ENCODE measurements at places on chromosomes 3 and 15.
A peak's percentile ranks its signal among the peaks of the same experiment; 100 is the strongest.

DNA sequence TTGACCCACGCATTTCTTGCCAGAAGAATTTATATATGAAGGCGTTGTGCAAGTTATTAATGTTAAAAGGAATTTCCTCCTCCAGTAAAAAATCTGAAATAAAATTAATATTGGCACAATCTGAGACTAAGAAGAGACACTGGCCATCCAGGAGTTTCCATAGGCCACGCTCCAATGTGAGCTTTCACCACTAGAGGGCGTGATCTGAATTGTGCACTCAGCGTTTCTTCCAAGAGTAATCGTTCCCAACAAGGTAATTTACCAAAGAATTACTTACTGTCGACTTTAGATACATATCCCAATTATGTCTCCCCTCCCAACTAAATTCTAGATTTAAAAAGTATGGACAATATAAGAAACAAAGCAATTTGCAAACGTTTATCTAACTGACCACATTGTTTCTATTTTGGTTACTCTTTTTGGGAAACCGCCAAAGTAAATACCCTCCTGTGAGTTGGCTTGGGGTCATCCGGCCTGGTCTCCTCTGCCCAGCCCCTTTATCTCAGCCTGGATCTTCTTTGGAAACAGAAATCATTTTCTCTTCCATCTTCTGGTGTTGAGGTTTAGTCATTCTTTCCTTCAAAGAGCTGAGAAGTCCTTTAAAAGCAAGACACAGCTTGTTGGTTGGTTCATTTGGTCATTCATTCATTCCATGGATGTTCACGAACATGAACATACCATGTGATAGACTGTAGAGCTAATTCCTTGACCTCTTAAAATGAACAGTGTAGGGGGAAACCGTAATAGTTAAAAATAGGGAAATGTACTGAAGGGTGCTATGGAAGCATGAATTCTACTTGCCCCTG, 26.2 kb downstream of the POLR2M start:
- peak; percentile 17 for DNase-seq

- no peak for DNase-seq
Observed at GRCh38 chr3:57949785-57950615, 58.2 kb upstream of the FLNB start.

DNA sequence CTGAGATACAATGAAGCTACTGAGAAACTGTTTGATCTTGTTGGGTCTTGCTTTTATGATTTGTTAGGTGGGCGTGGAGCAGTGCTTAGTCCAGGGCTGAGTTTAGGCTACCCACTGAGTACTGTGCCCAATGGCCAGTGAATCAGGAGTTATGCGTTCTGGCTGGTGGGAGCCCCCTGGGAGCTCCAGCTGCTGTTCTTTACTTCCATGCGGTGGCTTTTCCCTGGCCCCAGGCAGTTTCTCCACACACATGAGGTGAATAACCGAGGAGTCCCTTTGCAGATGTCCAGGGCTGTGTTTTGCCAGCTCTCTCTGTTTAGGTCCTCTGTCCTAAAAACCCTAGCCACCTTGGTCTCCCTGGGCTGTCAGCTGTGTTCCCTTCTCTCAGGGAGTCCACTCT, 106.5 kb downstream of the KLF13 start:
- no peak for DNase-seq

DNA sequence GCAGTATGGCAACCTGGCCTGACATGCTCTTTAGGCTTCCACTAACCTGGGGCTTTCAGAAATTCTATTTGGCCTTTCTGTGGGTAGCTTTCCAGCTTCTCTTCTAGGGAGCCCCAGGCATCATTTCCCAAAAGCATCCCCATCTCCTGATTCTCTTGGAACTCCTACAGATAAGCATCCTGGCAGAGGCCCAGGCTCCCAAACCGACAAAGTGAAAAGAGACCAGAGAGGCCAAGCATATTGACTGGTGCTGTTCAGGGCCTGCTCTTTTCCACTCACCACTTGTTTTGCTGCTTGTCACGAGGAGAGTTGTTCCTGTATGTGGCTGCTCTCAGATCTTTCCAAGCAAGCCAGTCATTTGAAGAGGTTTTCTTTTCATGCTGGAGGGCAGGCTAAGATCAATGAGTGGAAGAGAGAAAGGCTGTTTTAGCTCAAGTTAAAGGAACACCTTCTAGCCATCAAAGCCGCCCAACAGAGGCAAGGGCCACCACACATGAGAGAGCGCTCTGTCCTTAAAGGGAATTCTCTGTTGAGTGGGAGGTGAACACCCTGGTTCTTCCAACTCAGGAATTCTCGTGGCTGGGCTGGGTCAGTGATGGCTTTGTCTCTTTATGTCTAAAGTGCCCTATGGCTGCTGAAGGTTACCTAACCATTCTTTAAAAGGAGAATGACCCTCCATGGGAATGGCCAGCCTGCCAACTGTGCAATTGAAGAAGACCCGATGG, 31.1 kb upstream of the NR2E3 start:
- DNase-seq = no peak

GRCh38 chr3:164940745-164941144, 137.6 kb downstream of the SI start:
- no peak for DNase-seq

DNA sequence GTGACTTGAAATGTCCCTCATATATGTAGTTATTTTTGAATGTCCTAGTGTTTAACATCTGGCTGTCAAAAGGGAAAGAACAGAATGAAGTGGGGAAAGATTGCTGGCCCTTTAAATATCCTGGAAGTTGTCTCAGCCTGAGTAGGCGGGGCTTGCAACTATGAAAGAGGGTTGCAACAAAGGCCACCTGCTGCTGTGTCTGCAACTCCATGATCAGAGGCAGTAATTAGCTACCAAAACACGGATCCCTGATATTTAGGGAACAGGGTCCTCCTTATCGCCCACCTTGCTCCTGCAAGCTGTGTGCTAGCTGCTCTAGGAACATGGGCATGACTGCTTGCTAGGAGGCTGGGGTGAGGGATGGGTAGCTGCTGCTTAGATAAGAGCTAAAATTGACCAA, 100.2 kb upstream of the CFAP20DC start:
- no peak for DNase-seq

- no peak for DNase-seq
Observed at GRCh38 chr3:131694376-131694775, 191.6 kb upstream of the MRPL3 start.

GRCh38 chr3:10017636-10018292, 8.5 kb upstream of the FANCD2 start:
- DNase-seq = peak; percentile 30

GRCh38 chr3:134929976-134930375, 134.9 kb downstream of the EPHB1 start:
- no peak for DNase-seq
